ENCODE measurements at places on chromosomes 1 and 21. TPM values are rescaled to one million over a fixed set of nuclear protein-coding genes. Genes with fewer than 3 reads are reported as not detected.

GRCh38 chr1:86960548-86960947 lies 46.1 kb downstream of the HS2ST1 start:
- no peak for DNase-seq

GRCh38 chr1:156194300-156194652 lies 372 bp downstream of the SLC25A44 start:
- DNase-seq: no peak

The S100A14 gene
- total RNA-seq: 1,221 TPM

The SH2D5 gene
- 32.6 TPM for total RNA-seq

The TMOD4 gene
- total RNA-seq: not detected
